ENCODE measurements at places on chromosomes 12 and 14.

DNA sequence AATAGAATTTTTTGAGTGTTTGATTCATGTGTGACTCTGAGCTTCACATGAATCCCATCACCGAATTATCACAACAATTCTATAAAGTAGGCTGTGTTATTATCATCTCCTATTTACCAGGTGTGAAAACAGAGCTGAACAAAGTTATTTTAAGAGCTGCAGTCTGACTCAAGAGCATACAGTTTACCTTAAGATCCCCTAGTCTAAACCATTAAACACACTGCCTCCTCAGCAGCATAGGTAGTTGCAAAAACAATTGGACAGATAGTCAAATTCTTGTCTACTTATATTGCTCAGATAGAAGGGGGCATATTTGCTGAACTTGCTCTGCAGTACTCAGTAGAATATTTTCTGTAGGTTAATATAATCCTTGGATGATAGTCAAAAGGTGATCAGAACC lies 219.8 kb upstream of the ATP2B1 start:
- no peak for DNase-seq

DNA sequence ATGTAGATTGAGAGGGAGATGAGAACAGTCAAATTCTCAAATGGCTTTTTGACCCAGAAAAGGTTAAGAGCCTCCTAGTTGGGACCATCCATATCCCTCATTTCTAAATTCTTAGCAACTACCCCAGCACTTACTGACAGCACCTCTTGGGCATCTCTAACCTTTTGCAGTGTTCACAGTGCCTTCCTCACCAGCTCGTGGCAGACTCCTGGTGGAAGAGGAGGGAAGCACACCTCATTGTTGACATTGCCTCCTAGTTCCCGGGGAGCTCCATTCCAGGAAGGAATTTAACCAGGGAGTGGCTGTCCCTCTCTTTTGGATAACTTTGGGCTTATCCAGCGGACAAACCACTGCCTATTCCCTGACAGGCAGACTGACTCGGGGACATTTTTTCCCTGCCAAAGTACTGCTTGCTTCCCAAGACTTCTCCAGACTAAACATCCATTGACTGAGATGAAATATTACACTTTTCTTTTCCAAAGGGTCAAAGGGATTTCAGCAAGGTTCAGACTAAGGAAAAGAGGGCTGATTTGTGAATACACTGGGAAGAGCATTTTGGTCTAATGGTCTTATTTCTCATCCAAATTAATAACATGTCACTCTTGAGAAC lies 9.0 kb upstream of the OR6J1 start:
- DNase-seq = peak; percentile 54

DNA sequence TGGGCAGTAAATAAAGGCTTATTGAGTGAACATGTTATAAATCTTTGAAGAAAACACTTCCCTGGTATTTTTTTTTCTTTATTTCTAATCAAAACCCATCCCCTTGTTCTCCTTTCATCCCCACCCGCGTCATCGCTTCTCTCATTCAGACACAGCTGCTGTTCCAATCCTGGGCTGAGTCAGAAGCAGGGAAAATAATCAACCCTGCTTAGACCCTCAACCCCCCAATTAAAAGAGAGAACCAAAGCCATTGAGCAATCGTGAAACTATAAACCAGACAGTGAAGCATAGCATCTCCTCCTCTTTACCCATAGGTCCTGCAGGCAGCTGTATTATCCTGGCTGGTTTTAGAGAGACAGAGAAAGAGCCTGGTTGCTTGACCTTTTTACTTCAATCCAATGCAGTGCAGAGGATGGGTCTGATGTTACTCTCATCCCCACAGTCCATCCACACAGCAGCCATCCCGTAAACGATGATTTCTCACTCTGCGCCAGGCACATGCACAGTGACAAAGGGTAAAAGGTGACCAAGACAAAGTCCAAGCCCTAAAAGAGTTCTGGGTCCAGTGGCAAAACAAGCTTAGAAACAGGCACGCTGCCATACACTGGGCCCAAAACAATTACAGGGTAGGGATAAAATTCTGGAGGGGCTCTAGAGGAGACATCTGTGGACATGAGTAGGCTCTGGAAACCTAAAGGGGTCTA lies 238.3 kb downstream of the GALC start:
- DNase-seq = no peak

- DNase-seq = peak; percentile 62
Measured at GRCh38 chr14:77965919-77966435, 166.1 kb downstream of the ADCK1 start.

DNA sequence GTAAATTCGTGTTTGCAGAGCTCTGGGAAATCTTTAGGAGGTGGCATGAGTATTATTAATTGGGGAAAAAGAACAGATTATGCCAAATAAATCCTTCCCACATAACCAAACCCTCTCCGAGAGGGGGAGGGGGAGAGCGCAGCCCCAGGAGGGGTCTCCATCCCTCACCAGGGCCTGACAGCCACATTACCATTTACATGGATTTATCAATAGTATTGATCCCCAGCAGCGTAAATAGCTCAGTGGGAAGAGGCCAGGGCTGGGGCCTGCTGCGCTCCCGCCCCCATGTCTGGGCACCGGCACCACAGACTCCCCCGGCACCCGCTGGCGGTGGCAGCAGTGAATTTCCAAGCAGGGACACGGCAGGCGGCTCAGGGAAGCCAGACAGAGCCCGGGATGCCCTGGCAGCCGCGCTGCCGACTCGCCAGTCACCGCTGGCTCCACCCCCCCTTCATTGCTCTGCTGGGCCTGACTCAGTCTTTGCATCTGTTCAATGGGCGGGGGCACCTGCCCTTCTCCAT lies 2.4 kb downstream of the NCOR2 start:
- no peak for DNase-seq

- DNase-seq = no peak
Measured at GRCh38 chr12:26290565-26290964, 95.2 kb downstream of the SSPN start.

GRCh38 chr14:104795781-104796686 lies 486 bp upstream of the AKT1 start:
- DNase-seq = peak; percentile 69

DNA sequence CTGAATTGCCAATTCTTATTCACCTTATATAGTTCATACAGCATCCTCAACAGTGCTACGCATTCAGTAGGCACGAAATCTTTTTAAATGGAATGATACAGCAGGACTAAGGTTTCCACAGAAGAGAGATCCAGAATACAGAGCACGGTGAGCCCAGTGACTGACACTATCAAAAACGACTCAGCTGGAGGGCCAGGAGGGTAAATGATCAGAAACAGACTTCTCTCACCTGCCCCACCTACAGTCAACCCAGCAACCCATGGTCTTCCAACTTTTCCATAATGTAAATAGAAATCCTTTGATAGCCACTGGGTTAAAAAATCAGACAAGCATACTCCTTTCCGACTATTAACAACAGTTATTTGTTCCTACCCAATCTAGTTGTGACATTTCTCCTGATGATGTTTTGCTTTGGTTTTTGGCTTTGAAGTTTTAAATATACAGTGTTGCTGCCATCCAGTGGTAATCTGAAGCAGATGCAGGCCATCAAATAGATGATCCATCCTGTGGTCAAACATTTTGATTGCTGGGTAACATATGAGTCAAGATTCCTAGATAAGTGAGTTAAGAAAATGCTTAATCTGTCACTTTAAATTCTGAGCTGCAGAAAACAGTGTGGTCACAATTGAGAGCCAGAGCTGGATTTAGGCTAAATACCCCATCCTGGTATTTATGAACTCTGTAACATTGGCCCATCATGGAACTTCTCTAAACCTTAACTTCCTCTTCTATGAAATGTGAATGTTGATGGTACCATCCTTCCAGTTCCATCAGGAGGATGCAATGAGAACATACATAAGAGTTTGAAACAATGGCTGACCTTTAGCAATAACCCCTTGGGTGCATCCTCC lies 42.0 kb downstream of the GPHB5 start:
- no peak for DNase-seq

DNA sequence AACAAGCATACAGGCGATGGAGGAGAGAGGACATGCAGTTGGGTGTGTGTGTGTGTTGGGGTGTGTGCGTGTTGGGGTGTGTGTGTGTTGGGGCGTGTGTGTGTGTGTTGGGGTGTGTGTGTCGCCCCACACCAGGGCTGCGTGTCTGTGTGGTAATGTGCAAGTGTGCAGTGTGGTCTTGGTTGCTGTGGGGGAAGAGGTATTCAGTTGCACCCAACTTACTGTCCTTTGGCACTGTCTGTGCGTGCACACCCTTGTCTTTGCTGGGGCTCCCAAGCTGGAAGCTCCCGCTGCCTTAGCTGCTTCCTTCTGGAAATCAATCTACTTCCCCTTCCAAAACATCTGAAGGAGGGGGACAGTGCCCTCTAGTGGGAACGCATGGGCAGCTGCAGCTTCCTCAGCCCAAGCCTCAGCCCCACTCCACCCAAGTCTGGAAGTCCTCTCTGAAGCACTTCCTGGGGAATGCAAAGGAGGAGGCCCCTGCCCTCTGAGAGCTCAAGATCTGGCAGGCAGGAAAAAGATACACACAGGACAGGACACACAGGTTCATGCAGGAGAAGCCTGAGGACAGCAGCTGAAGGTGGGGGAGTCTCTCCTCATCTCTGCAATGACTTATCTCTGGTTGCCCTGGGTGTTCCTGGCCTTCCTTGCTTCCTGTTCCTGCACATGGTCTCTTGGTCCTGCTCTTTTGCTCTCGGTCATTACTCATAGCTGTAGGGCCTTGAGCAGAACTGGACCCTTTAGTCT lies 13.1 kb downstream of the ASIC1 start:
- peak; percentile 73 for DNase-seq

DNA sequence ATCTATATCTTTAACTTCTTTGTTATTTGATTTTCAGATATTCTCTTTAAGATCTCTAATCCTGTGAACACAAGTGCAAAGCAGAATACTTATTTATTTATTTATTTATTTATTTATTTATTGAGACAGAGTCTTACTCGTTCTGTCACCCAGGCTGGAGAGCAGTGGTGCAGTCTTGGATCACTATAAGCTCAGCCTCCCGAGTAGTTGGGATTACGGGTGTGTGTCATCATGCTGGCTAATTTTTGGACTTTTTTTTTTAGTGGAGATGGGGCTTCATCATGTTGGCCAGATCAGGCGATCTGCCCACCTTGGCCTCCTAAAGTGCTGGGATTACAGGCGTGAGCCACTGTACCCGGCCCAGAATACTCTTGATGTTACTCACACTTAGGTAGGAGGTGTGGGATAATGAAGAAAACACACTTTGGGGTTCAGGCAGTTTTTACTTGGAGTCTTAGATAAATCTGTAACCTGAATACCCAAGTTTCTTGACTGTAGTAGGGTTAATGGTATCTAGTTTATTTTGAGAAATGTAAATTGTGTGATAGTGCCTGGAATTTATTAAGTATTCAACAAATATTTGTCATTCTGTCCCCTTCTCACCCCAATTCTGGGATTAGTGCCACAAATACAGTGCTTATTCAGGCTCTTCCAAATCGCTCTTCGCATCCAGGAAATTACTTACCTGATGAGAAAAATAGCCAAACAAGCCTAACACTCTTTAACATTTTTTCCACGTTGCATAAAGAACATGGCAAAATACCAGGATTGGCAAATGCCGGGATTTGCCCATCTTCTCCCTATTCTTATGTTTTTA lies 33.0 kb downstream of the METAP2 start:
- DNase-seq = no peak

DNA sequence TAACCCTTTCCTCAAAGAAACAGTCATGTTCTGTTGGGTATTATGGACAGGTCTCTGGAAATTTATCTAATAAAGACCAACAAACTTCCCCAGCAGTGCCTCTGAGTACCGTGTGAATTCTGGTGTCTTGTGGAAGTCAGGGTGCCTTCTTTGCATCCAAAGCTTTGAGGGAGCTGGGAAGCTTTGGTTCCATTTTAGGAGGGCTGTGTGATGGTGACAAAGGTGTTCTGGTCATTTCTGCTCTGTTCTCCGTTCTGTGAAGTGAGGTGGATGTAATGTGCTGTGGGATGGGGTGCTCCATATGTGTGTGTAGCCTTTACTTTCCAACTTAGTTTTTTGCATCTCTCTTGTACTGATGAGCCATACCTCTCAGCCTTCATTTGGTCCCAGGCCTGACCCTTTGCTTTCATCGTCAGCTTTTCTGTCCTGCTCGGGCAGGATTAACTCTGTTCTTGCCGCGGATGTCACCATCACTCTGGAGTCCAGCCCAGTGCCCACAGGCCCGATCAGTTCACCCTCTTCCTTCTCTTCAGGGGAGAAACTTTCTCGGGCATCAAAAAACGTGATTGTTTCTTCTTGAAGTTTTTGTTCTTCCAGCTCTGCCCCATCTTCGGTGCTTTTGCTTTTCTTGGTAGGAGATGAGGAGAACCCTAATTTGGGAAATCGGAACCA lies 13.2 kb downstream of the PLD4 start:
- DNase-seq = no peak

- DNase-seq = no peak
Measured at GRCh38 chr12:131287938-131288764, 334.4 kb downstream of the ADGRD1 start.

DNA sequence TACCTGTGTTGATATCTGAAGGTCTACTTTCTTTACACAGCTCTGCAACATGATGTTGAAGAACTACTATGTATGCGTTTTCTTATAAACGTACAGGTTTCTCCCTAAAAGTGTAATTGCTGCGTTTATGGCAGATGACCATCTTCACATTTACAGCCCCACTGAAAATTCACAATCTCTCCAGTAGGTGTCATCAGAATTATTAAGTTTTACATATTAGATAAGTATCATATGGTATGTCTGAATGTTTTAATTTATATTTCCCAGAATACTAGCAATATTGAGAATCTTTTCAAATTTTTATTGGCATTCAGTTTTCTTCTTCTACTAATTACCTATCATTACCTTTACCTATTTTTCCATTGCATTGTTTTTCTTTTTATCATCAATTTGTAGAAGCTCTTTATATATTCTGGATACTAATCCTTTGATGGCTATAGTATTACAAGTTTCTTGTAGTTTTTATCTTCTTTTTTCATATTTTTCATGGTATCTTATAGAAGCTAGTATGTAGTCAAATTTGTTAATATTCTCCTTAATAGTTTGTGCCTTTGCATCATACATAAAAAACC lies 123.5 kb downstream of the CAPZA3 start:
- DNase-seq = no peak

DNA sequence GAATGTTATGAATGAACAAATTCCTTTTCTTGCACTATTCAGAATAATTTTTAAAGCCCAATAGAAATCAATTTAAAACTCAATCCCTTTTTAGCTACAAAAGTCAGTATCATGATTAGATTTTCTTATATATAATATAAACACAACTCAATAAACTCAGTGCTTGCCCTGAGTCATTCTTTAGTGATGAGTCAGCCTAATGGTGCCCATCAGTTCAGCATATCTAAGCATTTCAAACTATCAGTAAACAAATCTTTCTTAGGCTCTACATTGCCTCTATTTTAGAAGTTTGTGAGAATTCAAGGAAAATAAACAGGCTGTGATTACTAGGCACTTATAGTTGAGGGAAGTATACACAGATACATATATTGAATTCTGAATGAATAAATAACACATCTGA lies 179.6 kb downstream of the NELL2 start:
- no peak for DNase-seq

DNA sequence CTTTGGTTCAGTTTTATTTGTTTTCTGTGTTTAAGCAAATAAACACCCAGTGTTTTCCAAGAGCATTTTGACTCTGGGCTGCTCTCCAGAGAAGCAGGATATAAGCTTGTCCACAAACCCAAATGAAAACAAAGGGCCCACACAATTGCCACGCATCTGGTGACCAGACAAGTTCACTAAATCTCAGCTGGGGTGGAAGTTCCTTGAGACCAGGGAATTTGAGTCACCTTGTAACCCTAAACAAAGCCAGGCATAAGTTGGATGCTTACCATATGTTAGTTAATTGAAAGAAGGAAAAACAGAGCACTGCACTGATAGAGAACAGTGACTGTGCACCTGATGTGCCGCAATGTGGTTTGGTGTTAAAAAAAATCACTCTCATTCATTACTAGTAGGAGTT lies 1.6 kb upstream of the TXNRD1 start:
- no peak for DNase-seq

GRCh38 chr12:52519826-52520662 lies at the start of gene KRT5:
Gene KRT5 (minus strand): TSS chr12:52520394. CDS start chr12:52520296, 98 bp downstream.
- peak; percentile 6 for DNase-seq
